Mesenteric fat pad (tissue), 1 donor: ENCODE measurements at places on chromosomes 5 and 9.

- DNase-seq, result no peak
Observed at GRCh38 chr9:135609366-135609955, 29.9 kb downstream of the GLT6D1 start.

GRCh38 chr5:69224520-69224919, 10.2 kb upstream of the CDK7 start:
- no peak for DNase-seq

- DNase-seq, result no peak
Observed at GRCh38 chr5:36802187-36802586, 74.4 kb upstream of the NIPBL start.

DNA sequence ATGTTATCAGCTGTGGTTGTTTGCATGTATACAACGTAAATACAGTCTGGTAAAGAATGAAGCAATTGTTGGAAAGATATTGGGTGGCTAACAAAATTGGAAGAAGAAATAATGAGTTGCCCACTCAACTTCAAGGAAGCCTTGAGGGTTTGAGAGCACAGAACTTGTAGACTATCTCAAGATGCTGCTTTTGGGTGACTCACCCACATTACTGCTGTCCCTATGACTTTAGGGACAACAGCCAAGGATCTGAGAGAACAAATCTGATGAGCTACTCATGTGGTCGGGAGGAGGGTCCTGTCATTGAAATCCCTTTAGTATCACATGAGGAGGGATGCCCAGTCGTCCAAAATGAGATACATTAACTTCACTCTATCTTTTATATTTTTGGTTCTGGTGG, 261.8 kb downstream of the GAS1 start:
- no peak for DNase-seq

DNA sequence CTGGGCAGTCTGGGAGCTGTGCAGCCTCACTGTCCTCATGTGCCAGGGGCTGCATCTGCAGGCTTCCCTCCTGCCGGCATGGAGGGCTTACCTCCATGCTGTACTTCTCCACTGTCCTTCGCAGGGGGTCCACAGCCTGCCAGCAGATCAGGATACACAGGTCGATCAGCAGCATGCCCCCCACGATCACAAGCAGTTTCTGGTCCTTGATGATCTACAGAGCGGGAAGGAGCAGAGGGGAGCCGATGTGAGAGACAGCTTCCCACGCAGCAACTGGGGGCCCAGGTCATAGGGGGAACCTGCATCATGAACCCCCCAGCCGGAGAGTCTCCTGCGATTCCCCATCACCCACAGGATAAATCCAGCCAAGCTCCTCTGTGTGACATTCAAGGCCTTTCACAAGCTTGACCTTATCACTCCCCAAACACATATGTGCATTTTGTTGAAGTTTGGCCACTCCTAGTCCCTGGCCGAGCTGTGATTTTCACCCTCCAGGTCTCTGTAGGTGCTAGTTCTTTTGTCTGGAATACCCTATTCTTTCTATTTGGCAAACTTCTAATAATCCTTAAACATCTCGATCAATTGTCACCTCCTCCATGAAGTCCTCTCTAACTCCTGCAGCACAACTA, 107.3 kb upstream of the TBC1D2 start:
- DNase-seq, result no peak

GRCh38 chr9:131668439-131669268, 71.2 kb downstream of the RAPGEF1 start:
- DNase-seq, result peak; percentile 86

GRCh38 chr5:154740957-154741356, 14.2 kb upstream of the LARP1 start:
- peak; percentile 41 for DNase-seq

DNA sequence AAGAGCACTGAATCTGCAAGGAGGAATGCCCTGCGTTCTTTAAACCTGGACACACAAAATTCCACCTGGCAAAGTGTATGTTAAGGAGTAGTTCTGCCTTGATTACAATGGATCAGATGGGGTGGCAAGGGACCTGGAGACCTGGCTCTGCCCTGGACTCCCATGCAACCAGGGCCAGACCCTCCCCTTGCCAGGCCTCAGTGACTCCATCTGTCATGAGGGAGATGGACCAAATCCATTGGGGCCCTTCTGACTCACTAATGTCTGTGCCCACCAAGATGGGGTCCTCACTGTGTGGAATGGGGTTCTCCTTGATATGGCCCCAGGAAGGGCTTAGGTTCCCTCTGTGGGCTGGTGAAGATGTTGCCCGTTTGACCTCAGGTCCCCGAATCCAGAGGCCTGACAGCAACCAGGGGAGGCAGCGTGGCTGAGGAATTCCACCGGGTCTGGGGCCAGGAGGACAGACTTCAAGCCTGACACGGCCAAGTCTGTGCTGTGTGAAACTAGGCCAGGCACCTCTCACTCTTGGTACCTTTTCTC, 100.3 kb downstream of the PAX5 start:
- DNase-seq, result peak; percentile 53

DNA sequence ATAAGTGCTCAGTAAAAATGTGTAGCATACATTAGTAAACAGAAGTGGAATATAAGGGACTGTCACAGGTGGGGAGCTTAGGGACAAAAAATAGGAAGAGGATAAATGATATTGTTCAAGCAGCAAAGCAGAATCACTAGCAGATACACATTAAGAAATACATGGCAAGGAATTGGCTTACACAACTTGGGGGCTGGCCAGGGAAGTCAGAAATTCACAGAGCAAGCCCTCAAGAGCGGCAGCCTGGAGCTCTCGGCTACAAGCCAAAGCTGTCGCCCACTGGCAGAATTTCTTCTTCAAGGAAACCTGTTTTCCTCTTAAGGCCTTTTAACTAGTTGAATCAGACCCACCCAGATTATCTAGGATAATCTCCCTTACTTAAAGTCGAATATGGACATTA, 73.0 kb upstream of the SMIM23 start:
- DNase-seq, result no peak

DNA sequence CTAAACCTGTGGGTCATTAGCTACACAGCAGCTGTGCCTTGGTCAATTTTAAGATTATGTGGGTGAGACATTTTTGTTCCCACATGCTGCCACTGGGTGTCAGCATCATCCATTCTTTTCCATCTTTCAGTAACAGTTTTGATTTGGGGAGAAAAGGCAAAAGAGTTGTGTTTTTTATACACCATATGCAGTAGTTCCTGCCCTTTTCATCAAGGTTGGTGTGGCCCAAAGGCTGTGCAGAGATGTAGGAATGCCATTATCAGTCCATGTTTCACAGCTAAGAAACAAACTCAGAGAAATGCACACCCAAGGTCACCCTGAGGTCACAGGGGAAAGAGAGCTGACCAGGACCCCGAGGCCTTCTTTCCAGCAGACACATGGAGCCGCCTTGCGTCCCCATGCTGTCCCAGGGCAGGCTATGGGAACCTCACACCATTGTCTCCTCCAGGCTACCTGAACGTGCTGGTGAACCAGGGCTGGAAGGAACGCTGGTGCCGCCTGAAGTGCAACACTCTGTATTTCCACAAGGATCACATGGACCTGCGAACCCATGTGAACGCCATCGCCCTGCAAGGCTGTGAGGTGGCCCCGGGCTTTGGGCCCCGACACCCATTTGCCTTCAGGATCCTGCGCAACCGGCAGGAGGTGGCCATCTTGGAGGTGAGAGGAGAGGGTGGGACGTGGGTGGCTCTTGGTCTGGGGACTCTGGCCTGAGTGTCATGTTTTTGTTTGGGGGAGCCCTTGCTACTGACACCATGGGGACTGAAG, 27.8 kb upstream of the GRPEL2 start:
- no peak for DNase-seq

DNA sequence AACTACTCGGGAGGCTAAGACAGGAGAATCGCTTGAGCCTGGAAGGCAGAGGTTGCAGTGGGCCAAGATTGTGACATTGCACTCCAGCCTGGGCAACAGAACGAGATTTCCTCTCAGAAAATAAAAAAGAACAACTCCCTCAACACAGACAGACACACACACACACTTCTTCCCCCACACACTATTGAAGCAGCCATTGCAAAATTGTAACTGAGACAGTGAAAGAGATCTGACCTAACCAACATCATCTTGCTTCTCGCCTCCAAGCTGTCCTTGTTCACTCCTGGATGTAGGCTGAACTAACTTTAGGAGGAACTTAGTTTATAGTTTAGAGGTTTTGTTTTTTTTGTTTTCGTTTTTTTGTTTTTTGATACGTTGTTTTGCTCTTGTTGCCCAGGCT, 13.0 kb upstream of the PLIN2 start:
- DNase-seq, result no peak

DNA sequence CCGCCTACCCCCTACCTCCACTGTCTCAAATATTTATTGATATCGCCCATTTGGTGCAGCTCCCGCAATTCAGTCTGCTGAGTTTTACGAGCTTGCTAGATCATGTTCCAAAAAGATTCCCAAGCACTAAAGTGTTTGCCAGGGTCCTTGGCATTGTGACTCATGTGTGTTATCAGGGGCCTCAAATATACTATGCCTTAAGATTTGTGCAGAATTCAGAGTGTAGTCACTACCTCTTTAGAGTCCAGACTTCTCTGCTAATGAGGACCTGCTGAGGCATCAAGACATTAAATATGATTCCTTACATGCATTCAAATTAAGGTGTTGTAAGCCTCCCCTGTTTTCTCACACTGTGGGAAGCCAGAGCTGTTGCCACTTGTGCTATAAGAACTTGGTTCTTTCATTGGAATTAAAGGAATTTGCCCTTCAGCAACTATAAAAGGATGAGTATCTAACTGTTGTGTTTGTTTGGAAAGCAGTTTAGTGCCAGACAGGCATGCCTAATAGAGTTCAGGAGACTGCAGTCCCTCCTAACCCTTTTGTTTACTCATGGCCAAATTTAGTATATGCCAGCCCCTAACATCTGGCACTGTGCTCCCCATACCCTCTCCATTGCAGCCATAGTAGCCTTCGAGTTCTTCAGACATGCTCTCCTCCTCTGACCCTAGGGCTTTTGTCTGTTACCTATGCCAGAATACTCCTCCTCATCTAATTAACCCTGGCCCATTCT, 316.4 kb downstream of the NR3C1 start:
- DNase-seq, result no peak

GRCh38 chr9:98222885-98223691, 30.7 kb upstream of the CORO2A start:
- DNase-seq, result no peak

DNA sequence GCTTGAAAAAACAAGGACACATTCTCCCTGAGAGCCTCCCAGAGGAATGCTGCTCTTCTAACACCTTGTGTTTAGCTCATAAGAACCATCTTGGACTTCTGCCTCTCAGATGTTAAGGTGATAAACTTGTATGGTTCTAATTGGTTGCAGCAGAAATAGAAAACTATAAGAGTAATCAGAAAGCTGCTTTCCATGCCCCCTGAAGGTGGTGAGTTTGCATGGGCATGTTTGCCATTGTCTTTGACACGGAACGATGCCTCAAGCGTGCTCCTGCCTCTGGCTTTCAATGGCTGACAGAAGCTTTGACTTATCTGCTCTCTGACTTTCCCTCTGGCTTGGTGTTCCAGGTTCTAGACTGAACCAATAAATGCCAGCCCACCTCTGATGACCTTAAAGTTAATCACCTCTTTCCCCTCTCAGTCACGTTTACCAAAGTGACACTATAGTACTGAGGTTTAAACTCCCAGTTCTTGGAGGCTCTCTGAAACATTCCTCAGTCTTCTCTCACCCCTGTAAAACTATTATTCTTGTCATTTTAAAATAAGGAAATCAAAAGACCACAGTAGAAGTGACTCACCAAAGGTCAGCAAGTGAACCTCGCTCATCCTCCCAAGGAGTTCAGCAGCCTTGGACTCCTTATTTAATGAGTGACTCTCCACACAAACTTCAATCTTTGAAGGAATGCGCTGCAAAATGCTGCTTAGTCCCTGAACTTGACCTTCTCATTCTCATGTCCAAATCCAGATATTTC, 103.6 kb downstream of the PIK3R1 start:
- no peak for DNase-seq

- peak; percentile 75 for DNase-seq
Observed at GRCh38 chr5:154519359-154519758, 41.3 kb upstream of the HAND1 start.

DNA sequence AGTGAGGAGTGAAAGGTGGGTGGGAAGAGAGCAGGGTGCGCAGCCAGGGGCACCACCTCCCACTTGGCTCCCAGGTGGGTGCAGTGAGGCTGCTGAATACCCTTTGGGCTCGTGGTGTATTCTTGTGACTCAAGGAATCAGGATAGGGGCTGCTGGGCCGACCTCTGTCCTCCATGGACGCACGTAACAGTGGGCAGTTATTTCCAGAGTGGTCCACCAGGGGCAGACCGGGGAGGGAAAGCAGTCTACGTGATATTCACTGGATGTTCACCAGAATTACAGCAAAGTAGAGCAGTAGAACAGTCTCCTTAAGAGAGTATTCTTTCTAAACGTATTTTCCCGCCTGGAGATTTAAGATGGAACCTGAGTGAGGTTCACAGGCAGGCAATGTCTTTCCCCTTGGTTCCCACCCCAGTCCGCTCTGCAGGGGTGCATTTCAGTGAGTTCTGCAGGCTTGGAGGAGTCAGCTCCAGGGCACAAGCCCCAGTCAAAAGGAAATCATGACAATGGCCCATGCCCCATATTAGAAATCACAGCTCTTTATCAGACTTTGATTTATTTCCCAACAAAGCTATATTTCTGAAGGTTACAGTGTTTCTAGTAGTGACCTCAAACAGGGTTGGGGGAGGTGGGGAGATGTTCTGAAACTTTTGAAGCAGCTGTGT, 88.7 kb downstream of the SYK start:
- DNase-seq, result no peak

DNA sequence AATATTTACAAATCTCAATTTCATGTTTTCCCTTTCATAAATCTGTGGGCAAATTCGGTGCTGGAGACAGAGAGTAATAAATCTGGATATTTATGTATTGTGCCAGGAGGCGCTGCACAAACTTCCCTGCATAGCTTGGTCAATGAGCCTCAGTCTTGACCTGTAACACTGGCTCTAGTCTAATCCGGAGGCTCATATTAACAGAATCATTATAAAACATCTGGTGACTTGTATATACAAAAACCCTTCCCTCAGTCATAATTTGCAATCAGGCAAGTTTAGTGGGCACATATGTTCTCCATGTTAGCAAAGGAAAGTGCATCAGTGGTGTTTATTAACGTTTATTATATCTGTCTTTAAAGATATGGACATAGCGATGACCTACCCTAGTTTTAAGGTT, 104.0 kb upstream of the BNC2 start:
- DNase-seq, result no peak

- no peak for DNase-seq
Observed at GRCh38 chr5:148816782-148817181, 9.6 kb upstream of the ADRB2 start.

- DNase-seq, result no peak
Observed at GRCh38 chr5:133706506-133707430, 94.4 kb upstream of the FSTL4 start.
